DMS 273 treated with DMSO at 0.1 percent for 48 hours (cell line): ENCODE measurements at places on chromosomes 7 and 10.

- DNase-seq = no peak
Observed at GRCh38 chr7:92904244-92905131, 68.1 kb upstream of the CDK6 start.

DNA sequence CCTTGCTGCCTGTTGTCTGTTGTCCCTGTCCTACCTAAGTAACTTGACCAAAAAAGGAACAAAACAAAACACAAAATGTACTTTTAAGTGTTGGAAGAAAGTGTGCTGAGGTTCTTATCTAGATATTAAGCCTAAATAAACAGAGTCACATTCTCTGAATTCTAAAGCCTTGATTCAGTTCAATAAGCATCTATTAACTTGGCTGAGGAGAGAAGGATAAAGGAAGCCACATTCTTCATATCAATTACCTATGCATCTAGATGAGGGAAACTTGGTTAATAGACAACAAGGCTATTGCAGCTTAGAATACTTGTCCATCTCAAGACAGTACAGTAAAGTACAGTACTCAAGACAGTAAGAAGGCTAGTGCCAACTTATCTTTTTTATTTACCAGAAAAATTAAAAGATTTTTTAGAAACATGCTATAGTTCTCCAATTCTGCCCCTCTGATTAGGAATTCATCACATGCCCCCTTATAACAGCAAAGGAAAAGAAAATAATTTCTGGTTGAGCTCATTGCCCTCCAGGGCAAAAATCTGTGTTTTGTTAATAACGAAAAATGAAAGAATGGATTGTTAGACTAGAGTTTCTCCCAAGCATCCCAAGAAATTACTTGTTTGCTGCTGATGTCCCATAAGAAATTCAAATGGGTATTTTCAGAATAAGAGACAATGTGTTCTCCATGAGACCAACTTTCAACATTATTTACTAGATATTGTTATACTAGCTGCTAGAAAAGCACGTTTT, 546.5 kb upstream of the SEMA3D start:
- DNase-seq = no peak

- DNase-seq = no peak
Observed at GRCh38 chr10:48455055-48455391, 148.5 kb downstream of the MAPK8 start.

DNA sequence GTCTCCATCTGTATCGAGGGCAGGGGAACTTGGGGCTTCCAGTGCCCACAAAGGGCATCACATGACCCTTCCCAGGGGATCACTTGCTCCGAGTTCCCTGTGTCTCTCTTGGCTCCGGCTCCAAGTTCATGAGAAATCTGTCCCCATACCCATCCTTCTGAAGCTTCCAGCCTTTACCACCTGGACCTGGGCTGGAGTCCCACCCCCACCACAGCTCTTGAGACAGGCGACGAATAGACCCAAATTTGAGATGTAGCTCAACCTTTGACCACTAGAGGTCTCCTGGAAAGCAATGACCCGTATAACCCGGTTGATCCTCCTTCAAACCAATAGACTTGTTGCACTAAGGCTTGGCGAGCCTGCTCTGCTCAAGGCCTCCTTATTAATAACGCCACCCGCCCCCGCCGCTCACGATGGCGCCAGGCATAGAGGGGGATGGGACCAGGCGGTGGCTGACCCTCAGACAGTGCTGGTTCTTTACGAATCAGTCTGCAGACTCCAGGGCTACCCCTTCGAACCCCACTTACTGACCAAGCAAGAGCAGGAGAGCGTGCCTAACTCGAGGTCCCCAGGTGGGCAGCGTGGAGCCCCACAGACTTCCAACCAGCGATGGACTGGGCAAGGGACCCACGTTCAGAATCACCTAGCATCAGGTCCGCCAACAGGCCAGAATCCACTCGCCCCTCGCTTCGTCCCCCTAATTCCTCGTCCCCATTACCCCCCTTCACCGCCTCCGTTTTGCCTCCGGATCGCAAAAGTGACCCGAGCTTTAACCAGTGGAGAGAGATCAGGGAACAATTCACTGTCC, 4.4 kb upstream of the ARID5B start:
- peak; percentile 20 for DNase-seq

DNA sequence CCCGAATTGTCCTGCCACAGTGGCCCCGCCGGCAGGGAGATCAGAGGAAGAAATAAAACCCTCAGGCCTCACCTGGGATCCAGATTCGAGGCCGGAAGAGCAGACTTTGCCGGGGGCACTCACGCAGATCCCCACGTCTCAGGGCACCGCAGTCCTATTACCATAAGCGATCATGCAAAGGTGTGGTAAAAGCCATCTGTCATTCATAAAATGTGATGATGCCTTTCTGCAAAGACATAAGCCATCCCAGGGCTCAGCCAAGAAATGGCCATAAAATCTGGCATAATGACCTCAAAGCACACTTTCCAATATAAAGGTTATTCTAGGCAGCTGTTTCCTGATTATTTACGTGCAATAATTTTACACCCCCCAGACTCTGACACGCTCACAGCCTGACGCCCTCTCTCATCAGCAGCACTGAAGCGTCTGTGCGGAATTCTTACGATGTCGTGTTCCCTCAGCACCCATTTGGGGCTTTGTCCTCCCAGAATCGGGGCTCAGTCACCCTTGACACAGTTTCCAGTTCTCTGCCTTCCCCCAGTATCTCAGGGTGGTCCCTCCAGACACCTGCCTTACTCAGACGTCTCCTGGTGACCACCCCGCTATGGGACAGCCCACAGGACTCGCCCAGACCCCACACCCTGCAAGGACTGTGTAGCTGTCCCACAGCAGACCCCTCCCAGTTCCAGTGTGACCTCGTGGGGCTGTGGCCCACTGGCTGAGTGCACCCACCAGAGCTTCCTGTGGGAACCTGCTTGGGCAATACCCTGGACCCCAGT, 74.3 kb upstream of the FAM20C start:
- no peak for DNase-seq

DNA sequence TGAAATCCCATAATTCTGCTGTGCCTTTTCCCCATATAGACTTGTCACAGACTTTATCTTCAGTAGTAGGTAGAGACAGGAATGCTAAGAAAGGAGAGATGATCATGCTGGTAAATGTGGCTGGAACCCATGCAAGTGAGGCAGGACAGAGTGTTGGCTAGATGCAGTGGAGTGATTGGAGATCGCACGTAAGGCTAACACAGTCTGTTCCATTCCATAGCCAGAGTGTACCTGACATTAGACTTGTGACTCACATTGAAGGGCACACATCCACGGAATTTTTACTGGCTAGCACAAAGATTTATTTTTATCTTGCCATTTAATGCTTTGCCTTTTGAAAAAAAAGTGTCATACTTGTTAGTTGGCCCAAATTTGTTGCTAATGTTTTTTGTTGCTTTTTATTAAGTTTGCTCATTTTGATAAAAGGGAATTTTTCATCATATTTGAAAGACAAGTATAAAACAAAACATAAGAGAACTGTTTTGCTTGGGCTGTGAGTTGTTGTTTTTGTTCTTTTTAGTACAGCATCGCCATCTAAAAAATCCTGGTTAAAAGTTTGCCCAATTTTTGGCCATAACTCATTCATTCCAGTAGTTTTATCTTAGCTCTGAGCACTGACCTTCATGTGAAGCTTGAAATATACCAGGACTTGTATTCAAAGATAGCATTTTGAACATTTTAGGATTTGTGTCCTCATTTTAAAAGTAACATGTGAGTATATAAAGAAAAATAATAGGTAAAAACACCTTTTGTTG, 81.0 kb downstream of the CPED1 start:
- DNase-seq = no peak

DNA sequence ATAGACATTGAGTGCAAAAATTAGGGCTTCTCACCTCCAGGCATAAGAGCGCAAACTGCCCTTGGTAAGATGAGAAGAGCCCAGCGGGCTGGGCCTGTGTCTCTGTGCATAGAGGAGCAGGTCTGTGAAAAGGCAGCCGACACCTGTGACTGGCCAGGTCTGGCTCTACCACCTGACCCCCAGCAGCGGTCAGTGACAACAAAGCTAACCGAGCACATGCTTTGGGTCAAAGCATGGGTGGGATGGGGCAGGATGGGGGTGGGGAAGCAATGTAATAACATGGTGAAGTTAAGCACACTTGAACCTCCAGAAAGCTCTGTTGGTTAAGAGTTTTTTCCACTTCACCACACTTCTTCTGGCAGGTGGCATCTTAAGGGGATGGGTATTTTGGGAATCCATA, 29.3 kb downstream of the CYTH3 start:
- no peak for DNase-seq

- DNase-seq = no peak
Observed at GRCh38 chr7:140607441-140607989, 33.1 kb downstream of the DENND2A start.

DNA sequence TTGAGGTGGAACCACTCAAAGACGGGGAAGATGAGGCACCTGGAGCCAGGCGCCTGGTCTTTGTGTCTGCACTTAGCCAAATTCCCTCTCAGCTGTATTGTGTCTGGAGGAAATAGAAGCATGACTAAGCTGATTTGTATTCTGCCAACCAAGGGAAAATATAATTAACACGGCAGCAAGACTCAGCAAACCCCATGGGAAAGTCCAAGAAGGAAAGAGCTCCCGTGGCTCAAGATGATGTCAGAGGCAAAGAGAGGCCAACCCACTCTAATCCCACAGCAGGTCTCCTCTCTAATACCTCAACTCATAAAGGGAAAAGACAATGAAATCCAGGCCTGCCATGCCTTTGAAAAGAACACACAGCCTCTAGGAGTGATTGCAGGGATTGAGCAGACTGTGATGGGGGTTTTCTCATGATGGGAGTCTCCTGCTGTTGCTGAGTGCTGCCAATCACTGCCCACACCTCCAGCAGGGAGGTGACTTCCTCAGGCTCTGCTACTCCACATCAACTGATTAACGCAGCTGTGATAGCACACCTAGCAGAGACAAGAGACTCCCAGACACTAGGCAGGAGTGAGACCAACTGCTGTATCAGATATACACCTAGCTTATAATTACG, 255.5 kb upstream of the C7orf33 start:
- DNase-seq = no peak

DNA sequence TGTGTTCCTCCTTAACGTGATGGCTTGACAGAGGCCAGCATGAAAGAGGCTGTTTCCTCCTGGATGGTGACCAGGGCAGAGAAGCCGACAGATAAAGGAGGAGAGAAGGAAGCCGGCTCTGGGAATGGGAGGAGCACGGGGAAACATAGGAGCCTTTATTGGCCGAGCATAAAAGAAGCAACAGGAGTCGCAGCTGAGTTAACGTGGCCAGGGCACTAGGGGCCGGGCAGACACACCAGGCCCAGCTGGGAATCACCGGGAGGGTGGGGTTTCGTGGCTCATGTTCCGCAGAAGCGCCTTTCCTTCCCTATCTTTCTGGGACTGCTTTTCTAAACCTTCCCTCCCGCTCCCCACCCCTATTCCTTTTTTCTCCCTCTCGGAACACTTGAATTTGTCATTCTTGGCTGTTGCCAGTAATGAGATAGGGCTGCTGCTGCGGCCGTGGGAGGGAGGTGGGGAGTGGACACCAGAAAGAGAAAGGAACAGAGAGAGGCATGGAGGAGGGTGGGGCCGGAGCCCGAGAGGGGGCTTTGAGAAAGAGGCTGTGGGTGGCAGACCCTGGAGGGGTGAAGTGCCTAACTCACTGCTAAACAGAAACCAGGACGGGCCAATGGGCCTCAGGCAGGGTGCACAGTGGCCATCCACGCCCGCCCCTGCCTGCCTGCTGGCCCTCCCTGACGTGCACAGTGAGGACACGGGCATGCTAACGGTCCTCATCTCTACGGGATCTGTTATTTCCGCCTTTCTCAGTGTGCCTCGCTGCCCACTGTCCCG, 65.2 kb downstream of the COL13A1 start:
- no peak for DNase-seq

GRCh38 chr10:86136934-86137333, 229.7 kb downstream of the GRID1 start:
- DNase-seq = no peak

- DNase-seq = no peak
Observed at GRCh38 chr10:51246156-51246555, 171.9 kb downstream of the PRKG1 start.

GRCh38 chr7:156954941-156955340, 5.4 kb downstream of the NOM1 start:
- DNase-seq = no peak

DNA sequence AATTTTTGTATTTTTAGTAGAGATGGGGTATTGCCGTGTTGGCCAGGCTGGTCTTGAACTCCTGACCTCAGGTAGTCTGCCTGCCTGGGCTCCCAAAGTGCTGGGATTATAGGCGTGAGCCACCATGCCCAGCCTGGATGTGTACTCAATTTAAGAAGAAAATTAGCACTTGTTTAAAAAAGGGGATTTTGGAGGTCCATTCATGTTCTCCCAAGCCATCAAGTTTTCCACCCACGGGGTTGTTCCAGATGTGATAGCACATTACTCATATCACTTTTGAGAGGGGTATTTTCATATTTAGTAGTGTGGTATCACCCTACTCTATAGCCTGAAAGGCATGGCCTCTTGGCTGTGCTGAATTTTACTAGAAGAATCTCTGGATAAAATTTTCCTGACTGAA, 10.5 kb upstream of the SLC26A3 start:
- no peak for DNase-seq

- DNase-seq = no peak
Observed at GRCh38 chr7:37225285-37225969, 223.2 kb downstream of the ELMO1 start.

- no peak for DNase-seq
Observed at GRCh38 chr10:70368774-70369482, 13.5 kb downstream of the LRRC20 start.

- no peak for DNase-seq
Observed at GRCh38 chr7:25369786-25370185, 141.5 kb upstream of the NPVF start.

- no peak for DNase-seq
Observed at GRCh38 chr7:128954830-128955802, 17.4 kb downstream of the IRF5 start.

GRCh38 chr10:116444527-116445142, 17.0 kb downstream of the PNLIPRP3 start:
- DNase-seq = no peak

GRCh38 chr10:112243713-112244112, 39.5 kb upstream of the TECTB start:
- no peak for DNase-seq
